ENCODE measurements at places on chromosomes 11 and 22.
A peak's percentile ranks its signal among the peaks of the same experiment; 100 is the strongest.

DNA sequence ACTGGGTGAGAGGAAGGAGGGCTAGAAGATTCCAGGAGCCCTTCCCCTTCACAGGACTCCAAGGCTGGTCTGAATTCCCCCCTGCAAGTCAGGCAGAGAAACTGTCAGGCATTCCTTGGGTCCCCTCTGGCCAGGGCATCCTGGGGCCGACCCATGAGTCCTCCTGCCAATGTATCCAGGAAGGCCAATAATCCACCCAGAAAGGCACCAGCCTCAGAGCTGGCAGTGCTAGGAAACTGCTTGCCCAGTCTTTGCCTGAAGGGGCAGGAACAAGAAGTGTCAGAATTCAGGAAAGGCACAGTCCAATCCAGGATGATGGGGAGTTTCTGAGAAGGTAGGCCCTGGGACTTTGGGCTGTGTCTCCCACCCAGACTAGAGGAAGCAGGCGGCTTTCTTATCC, 41.0 kb downstream of the BUD13 start:
- no peak for DNase-seq
- peaks cover 12% of the 10 kb centered on the region for H3K4me1 ChIP-seq
- no peaks in the 10 kb centered on the region for H3K36me3 ChIP-seq

GRCh38 chr11:2798951-2799761, 86.4 kb downstream of the CDKN1C start:
- H3K4me3 ChIP-seq = no peak overlapping the region

DNA sequence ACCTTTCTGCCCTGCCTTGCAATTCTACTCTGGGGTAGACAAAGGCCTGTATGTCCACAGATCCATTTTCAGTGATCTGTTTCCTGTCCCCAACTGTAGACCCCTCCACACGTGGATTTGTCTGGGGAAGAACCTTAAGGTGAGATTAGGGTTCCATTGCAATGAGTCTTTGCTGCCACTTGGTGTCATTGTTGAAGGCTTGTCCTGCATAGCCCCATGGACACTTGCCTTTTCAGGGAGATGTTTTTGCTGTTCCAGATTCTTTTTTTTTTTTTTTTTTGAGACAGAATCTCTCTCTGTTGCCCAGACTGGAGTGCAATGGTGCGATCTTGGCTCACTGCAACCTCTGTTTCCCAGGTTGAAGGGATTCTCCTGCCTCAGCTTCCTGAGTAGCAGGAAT, 21.8 kb downstream of the SERPING1 start:
- no peaks in the 10 kb centered on the region for H3K36me3 ChIP-seq
- peaks cover 6% of the 10 kb centered on the region for H3K27me3 ChIP-seq
- no peak overlapping the region for H3K27ac ChIP-seq
- no peak for DNase-seq
- no peak overlapping the region for H3K4me3 ChIP-seq

- H3K27ac ChIP-seq = no peak overlapping the region
- no peak overlapping the region for H3K4me3 ChIP-seq
- peaks cover 5% of the 10 kb centered on the region for H3K4me1 ChIP-seq
Measured at GRCh38 chr22:44214764-44215163, 34.0 kb downstream of the PARVG start.

DNA sequence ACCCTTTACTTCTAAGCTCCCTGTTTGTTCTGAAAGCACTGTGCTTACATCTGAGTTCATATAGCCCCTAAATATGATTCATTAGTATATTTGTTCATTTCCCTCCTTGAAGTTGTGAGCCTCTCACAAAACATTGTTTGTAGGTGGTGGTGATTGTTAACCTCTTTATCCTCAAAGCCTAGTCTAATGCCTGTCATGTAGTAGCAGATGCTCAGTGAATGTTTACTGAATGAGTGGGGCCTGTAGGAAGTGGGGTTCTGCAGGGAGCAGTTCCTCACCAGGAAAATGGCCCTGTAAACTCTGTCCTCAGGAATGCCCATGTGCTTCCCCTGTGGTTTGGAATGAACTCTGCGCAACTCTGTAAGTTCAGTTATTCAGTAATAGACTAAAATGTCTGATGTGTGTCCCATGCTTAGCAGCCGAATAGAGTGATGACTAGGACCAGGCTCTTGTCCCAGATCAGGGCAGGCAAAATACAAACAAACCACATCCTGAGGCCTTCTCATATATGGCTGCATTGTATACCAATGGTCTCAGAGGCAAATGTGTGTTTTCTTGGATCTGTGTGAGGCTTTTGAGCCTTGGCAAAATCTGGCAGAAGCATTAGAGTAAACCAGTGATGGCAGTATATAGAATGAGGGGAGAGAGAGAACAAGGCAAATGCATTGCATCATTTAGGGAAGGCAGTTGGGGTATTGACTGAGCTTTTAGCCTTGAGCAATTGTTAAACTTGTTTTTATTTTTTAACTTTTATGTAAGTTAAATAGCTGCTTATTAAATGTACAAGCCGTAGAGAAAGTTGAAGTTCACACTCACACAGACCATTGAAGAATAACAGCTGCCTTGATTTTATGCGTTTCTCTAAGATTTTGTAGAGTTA, 91.4 kb upstream of the BIRC3 start:
- H3K27ac ChIP-seq = no peak overlapping the region
- no peaks in the 10 kb centered on the region for H3K4me1 ChIP-seq
- no peak overlapping the region for H3K4me3 ChIP-seq
- DNase-seq = no peak

GRCh38 chr11:44304091-44305025, 5.6 kb downstream of the ALX4 start:
- H3K36me3 ChIP-seq = no peaks in the 10 kb centered on the region
- H3K27ac ChIP-seq = no peak overlapping the region
- peaks cover 73% of the 10 kb centered on the region for H3K27me3 ChIP-seq
- peaks cover 29% of the 10 kb centered on the region for H3K4me1 ChIP-seq
- peak overlapping the region; percentile 82 for H3K4me3 ChIP-seq

GRCh38 chr11:133723056-133723455, 122.3 kb downstream of the SPATA19 start:
- no peak overlapping the region for H3K27ac ChIP-seq
- H3K4me3 ChIP-seq = no peak overlapping the region
- H3K27me3 ChIP-seq = no peaks in the 10 kb centered on the region
- no peaks in the 10 kb centered on the region for H3K4me1 ChIP-seq
- no peaks in the 10 kb centered on the region for H3K36me3 ChIP-seq
- DNase-seq = no peak

DNA sequence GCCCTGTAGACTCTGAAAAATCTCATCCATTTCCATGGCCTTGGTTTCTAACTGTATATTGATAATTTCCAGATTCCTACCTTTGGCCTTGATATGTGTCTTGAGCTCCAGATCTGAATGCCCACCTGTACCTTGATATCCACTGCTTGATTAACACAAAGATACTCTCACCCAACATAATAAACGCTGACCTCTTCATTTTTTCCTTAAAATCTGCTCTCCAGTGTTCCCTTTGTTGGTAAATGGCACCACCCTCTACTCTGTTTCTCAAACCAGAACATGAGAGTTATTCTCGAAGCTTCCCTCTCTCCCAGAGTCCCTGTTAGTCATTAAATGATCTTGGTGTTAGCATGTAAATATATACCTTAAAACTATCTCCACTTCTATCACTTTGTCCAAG, 13.4 kb downstream of the TUG1 start:
- H3K27ac ChIP-seq = no peak overlapping the region
- H3K27me3 ChIP-seq = no peaks in the 10 kb centered on the region

DNA sequence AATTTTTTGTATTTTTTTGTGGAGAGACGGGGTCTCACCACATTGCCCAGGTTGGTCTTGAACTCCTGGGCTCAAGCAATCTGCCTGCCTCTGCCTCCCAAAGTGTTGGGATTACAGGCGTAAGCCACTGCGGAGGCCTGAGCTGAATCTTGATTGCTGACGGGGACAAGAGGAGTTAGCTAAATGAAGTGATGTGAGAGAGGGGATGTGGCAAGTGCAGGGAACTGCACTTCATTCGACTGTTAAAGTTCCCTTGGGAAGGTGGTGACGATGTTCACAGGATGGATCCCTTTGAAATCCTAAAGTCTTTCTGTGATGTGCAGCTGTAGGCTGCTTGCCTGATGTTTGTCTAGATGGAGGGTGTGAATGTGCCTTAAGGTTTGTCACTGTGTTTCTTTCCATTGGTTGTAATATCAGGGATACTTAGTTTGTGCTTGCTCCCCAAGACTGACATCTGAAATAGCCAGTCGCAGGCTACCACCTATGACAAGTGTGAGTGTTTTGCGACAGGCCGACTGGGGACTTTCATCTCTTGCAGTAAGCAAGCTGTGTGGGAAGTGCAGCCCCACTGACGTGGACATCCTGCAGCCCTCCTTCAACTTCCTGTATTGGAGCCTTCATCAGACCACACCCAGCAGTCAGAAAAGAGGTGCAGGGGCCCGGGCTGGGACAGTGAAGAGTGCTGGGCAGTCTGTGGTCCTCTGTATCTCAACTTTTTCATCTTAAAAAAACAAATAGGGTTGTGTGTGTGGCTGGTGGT, 19.6 kb upstream of the CCDC134 start:
- H3K4me3 ChIP-seq = peak overlapping the region; percentile 87
- peak overlapping the region; percentile 99 for H3K27ac ChIP-seq

DNA sequence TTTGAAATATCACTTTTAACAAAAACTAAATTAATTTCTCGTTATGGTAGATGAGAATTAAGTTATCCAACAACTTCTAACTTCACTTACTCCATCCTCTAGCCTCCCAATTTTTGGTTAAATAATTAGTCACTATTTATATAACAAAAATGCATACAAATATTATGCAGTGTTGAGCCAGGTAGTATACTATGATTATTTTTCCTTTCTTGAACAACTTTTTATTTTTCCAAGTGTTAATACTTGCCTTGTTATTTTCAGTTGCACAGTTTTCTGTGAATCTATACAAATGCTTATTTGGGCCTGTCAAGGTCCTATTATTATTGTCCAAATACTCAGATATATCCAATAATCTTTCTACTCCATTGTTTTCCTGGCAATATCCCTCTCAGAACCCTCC, 19.9 kb upstream of the CCDC83 start:
- no peak overlapping the region for H3K4me3 ChIP-seq
- no peak overlapping the region for H3K27ac ChIP-seq
- H3K4me1 ChIP-seq = no peaks in the 10 kb centered on the region
- DNase-seq = no peak

DNA sequence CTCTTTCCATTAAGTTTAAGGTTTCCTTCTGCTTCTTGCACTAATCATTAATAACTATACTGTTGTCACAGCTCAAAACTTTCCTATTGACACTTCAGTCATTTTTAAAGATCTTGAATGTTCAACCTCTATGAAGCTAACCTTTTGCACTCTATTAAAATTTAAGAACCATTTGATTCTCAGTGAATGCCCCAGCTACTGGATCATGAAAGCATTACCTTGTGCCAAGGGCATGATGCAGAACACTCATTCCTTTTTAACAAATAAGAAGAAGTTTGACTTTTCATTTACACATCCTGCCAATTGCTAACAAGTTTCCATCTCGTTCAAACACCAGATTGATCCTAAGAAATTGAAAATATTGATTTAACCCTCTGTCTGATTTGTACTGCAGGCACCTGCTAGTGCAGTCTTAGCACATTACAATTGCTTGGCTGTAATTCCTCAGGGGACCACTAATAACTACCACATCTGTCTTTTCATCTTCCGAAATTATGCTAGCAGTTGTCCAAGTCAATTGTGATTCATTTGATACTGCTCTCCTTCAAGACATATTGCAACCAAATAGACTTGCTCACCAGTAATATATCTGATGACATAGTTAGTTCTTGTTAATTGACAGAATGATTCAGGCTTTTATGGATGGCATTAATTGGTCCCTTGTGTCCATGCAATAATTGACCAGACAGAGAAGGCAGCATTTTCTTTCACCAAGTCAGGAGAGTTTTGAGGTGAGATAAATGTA, 158.4 kb downstream of the TEAD1 start:
- H3K4me3 ChIP-seq = no peak overlapping the region
- DNase-seq = no peak
- H3K27ac ChIP-seq = no peak overlapping the region
- peaks cover 51% of the 10 kb centered on the region for H3K27me3 ChIP-seq

DNA sequence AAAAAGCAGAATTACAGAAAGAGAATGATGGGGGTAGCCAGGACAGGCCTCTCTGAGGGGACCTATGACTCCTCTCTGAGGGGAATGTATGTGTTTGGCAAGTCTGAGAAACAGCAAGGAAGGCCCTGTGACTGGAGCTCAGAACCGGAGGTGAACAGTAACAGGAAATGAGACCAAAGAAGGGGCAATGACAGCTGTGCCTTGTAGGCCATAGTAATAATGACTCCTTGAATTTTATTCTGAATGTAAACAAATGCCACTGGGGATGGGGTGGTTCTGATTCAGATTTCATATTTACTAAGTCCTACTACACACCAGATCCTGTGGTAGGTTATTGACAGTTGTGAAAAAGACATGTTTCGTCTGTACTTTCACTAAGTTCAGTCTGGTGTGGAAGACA, 52.8 kb upstream of the APOA1 start:
- H3K27ac ChIP-seq = peak overlapping the region; percentile 69
- no peaks in the 10 kb centered on the region for H3K27me3 ChIP-seq
- H3K36me3 ChIP-seq = peaks cover 13% of the 10 kb centered on the region
- DNase-seq = peak; percentile 47

DNA sequence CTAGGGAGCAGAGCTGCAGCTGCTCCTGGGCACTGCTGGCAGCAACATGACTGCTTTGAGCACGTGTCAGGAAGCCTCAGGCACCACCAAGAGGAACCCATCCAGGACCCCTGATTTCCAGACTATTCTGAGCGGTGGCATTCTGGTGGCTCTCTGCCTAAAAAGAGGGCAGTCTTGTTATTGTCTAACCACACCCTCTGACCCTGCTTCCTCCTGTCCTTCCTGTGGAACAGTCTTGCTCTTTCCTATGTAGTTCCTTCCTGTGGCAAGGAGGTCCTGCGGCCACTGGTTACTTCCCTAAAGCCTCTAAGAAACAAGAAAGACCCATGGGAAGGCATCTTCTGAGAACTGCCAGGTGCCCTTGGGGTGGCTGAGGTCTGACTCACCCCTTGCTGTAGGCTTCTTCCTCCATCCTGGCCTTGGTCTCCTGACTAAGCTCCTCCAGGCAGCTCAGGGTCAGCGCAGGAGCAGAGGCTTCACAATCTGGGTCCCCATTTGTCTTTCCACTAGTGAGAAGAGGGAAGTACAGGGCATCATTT, 13.1 kb upstream of the LYVE1 start:
- H3K36me3 ChIP-seq = no peaks in the 10 kb centered on the region
- H3K27ac ChIP-seq = no peak overlapping the region
- H3K4me3 ChIP-seq = no peak overlapping the region
- DNase-seq = no peak

DNA sequence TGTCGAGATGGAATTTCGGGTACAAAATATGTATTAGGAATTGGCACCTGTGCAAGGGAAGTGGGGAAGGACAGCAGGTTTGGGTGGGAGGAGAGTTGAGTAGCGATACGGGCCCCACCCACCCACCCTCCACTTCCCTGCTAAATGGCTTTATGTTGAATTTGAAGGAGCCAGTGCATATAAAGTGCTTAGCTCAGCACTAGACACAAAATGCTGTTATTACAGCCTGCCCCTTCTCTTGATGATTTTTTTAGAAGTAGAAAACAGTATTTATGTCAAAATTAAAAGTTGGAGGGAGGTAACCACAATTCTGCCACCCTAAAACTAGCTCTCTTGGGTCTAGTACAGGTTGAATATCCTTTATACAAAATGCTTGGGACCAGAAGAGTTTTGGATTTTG, 59.3 kb upstream of the SUSD2 start:
- peaks cover 3% of the 10 kb centered on the region for H3K4me1 ChIP-seq
- H3K27me3 ChIP-seq = no peaks in the 10 kb centered on the region
- peaks cover 37% of the 10 kb centered on the region for H3K36me3 ChIP-seq
- no peak overlapping the region for H3K4me3 ChIP-seq

- H3K4me3 ChIP-seq = no peak overlapping the region
- no peaks in the 10 kb centered on the region for H3K36me3 ChIP-seq
- H3K27ac ChIP-seq = no peak overlapping the region
- H3K4me1 ChIP-seq = peaks cover 20% of the 10 kb centered on the region
- peaks cover 10% of the 10 kb centered on the region for H3K27me3 ChIP-seq
Measured at GRCh38 chr22:36979016-36979910, 40.0 kb downstream of the TST start.

Data from activated CD8-positive, alpha-beta T cell treated with anti-CD3 and anti-CD28 coated beads, Interleukin-2, amount 10 ng/mL, durations not matched to agents 7 days and 5 days (primary cell).